ENCODE measurements at places on chromosomes 5 and 9.

DNA sequence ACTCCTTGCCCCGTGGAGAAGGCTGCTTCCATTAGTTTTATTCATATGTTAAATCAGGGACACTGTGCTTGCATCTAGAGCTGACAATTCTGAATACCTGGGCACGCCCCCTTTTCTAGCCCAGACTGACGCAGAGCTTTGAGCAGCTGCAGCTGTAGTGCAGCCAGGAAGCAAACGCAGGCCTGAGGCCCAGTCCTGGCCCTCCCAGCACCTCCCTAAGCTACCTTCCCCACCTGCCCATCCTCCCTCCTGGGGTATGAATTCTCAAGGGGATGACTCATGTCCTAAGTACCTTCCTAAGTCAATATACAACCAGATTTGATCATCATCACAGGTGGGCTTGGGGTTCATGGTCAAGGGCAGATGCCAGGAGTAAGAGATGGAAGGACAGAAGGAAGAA is 3.5 kb downstream of the PHF19 start:
- no peak for DNase-seq

DNA sequence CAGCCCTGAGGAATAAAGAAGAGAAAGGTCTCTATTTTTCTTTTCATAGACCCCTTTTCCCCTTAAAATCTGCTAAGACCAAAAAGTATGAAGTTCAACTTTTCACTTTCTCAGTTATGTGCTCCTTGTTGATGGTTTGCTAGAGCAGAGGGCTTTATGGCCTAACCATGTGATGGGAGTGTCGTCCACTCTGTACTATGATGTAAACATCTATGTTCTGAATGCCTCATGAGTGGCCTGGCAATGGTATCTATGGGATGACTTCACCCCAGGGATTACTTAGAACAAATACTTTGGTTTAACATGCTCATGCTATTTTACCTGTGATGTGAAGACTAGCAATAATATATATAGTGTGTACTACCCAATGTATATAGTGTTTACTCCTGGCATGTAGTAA is 43.7 kb upstream of the MIER3 start:
- DNase-seq = no peak

- DNase-seq = no peak
Observed at GRCh38 chr9:99004717-99005460, 61.2 kb downstream of the COL15A1 start.

DNA sequence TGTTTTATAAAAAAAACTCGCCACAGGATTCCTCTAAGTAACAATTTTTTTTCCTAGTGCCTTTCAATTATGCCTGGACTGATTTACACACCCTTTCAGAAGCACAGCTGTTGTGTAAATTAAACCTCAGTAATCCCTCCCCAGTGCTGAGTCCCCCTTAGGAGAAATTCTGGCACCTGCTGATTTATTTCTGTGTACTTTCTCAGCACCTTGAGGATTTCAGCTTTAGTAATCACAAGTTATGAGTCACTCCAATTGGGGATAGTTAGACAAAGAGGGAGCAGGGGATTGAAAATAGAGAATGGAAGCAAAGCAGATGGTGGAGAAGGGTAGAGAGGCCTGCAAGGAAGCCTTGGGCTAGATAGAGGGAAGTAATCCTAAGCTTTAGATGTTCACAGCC is 171.7 kb downstream of the TTLL11 start:
- no peak for DNase-seq

DNA sequence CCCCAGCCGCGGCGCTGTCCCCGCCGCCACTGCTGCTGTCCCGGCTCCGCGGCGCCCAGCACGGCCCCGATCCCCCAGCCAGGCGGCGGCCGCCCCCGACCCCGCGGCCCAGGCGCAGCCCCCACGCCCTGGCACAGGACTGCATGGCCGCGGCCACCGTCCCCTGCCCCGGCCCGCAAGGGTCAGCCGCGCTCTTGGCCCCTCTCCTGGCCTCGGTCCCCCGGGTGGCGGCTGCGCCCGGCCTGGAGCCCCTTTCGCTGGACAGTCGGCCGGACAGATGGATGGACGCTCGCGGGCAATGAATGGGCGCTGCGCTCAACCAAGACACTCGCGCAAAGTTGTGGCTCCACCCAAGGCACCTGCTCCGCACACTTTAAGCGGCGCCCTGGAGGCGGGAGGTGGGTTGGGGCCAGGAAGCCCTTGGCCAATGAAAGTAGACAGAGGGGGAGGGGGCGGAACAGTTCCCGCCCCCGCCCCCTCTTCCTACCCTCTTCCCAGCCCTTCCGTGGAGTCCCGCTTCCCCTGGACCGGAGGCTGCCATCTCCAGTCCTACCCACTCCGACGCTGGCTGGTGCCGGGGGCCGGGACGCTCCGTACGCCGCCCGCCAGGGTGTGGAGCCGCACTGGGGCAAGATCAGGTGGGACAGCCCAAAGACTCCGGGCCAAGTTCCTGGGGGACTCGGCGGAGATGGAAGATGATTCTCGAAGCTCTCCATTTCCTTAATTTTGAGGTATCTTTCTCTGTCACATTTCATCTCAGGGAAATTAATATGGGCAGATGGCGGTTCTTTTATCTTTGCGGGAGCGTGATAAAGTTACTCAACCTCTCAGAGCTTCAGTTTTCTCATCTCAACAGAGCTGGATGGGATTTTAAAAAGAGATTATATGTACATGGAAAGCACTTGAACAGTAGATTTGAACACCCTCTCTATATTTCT is at the start of gene GLDC:
Gene GLDC (minus strand): TSS at position 375 of the 938 bp plus-strand sequence. CDS start 230 bp downstream, at position 145.
- no peak for DNase-seq

DNA sequence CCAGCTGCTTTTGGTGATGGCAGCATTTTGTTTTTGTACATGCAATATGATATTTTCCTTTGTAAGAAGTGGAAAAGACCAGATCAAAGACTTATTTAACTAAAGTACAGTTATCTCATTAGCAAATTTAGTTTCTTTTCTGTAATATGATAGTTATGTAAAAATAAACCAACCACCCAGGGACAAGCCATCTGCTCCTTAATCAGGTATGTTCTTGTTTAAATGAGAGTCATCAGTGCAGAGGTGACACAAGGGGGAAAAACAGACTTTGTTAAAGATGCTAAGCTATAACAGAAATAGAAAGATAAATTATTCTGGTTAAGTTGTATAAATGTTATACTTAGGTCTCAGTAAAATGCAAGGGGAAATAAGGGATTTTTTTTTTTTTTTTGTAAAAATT is 805.7 kb upstream of the SEMA6A start:
- no peak for DNase-seq

GRCh38 chr9:109793921-109794320 is 13.9 kb downstream of the PALM2AKAP2 start:
- DNase-seq = no peak

- DNase-seq = no peak
Observed at GRCh38 chr5:109357807-109358206, 52.0 kb downstream of the PJA2 start.

DNA sequence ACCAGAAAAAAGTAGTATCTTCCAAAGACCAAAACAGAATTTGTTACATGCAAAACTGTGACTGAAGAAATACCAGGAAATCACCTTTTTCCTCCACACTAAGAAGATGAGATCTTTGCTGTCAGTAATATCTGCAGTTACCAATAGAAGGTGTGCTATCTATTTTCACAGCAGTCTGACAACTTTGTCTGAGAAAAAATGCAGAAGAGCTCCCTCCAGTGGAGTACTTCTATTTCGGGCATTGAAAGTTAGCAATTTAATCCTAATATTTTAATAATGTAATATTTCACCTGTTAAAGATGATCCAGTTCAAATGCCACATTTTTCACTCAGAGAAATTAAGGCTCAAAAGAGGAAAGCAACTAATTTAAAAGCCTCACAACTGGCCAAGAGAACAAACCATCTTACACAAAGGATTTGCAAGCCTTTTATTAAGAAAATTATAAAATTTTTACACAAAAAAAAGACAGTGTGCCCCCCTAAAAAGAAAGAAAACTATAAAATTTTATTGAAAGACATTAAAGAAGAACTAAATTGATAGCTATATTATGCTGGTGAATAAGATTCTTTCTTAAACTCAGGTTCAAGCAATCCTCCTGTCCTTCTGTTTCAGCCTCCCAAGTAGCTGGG is 50.6 kb downstream of the DEPDC1B start:
- no peak for DNase-seq

DNA sequence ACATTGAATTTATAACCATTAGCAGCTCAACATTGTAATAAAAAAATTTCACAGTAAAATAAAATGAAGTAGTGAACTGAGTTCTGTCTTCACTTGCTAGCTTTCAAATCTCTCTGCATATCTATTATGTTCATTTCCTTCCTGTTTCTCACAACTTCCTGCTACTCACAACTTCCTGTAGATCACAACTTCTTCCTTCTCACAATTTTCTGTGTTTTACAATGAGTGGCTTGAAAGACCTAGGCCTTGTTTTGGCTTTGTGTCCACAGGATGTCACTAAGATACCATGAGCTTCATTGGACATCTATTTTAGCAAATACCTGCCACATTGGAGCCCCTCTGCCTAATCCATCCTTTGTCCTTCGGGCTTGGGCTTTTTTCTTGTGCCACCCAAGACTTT is 480.3 kb upstream of the ADAMTS16 start:
- DNase-seq = no peak

DNA sequence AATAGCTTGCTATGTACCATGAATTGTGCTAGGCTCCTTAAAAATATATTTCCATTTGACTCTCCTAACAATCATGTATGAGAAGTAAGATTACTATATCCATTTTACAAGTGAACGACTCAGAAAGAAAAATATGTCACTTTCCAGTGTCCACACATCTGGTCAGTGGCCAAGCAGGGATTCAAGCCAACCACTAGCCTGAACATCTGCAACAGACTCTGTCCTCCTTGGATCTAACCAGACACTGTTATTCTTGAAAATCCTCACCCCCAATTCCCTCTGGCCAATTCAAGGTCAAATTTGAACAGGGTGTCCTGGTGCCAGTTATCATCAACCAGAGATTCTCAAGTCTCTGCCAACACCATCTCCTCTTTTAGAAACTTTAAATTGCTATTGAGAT is 344.1 kb upstream of the WWC1 start:
- DNase-seq = no peak

GRCh38 chr9:100063185-100063584 is 35.6 kb downstream of the ERP44 start:
- DNase-seq = no peak

GRCh38 chr5:140883927-140884697 is 2.2 kb downstream of the PCDHA13 start:
- DNase-seq = no peak

- no peak for DNase-seq
Observed at GRCh38 chr5:37121027-37121426, 128.1 kb downstream of the CPLANE1 start.

- DNase-seq = no peak
Observed at GRCh38 chr9:134923466-134923865, 5.8 kb upstream of the FCN1 start.

- DNase-seq = no peak
Observed at GRCh38 chr9:27801545-27801944, 228.3 kb upstream of the C9orf72 start.

DNA sequence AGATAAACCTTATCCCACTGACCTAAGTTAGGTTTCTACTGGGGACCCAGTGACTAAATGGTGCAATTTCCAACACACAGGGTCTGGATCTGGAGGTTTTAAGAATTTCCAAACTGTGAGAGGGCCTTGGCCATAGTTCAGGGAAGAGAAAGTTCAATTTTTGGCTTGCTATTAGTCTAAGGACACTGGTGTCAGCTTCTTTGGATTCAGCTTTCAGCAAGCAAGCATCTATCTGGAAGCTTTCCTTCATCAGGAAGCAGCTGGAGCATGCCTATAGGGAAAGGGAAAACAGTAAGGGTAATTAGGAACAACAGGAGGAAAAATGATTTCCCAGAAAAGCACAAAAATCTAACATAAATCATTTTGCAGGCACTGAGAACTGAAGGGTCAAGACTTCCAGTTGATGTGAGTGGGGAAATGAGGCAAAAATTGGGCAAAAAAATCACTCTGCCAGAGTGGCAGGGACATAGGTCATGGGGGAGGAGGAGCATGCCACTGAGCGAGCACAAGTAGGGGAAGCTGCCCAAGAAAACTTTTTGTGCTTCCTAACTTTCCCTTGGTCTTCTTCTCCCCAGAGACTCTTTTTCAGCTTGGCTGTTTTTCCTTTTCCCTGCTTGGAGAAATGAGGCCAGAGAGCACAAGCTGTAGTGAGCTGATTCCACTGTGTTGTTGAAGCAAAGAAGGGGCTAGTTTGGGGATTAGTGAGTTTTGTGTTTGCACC is 299.6 kb downstream of the FGF10 start:
- no peak for DNase-seq

- DNase-seq = no peak
Observed at GRCh38 chr5:119275601-119276173, 80.1 kb upstream of the TNFAIP8 start.

GRCh38 chr9:21413624-21414023 is 4.7 kb downstream of the IFNA8 start:
- no peak for DNase-seq

DNA sequence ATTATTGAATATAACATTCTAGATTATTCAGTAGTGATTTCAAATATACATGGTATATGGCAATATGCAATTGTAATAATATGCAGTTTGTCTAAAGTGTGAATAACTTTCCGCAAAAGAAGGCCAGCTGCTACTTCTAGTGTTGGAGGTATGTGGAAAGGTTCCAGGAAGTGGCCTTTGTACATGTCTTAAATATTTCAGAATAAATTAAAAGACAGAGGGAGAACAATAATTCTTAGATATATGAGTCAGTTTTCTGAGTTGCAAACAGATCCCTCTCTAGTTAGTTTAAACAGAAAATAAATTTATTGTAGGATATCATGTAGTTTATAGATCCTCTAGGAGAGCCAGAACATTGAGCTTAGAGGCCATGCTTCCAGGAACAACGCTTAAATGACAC is 210.8 kb upstream of the ELL2 start:
- peak; percentile 53 for DNase-seq

DNA sequence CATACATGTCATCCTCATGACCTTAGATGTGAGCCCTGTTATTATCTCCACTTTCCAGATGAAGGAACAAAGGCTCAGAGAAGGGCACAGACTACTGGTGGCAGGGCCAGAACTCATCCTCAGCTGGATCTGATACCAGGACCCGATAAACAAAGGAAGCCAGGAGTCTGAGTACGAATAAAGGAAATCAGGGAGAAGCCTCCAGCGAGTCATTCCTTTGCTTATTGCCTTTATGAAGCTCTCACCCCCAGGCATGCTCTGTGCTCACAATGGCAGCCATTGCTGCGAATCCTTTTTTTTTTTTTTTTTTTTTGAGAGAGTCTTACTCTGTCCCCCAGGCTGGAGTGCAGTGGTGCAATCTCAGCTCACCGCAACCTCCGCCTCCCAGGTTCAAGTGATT is 130.1 kb downstream of the GAPVD1 start:
- no peak for DNase-seq

DNA sequence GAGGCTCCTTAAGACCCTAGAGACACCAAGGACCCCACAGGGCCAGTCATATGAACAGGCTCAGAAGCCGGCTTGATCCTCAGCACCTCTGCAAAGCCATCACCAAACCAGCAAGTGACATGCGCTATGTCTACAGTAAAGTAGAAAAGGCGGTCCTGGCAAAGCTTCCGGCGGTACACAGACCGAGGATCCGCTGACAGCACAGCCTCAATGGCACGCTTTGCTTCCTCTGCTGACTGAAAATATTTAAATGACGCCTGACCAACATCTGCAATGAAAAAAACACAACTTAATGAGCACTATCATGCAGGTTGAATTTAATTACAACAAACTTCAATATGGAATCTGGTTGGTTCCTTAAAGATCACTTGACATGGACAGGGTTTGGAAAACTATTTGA is 17.6 kb downstream of the TRMO start:
- DNase-seq = no peak
